ENCODE measurements at places on chromosomes 16 and 17.

DNA sequence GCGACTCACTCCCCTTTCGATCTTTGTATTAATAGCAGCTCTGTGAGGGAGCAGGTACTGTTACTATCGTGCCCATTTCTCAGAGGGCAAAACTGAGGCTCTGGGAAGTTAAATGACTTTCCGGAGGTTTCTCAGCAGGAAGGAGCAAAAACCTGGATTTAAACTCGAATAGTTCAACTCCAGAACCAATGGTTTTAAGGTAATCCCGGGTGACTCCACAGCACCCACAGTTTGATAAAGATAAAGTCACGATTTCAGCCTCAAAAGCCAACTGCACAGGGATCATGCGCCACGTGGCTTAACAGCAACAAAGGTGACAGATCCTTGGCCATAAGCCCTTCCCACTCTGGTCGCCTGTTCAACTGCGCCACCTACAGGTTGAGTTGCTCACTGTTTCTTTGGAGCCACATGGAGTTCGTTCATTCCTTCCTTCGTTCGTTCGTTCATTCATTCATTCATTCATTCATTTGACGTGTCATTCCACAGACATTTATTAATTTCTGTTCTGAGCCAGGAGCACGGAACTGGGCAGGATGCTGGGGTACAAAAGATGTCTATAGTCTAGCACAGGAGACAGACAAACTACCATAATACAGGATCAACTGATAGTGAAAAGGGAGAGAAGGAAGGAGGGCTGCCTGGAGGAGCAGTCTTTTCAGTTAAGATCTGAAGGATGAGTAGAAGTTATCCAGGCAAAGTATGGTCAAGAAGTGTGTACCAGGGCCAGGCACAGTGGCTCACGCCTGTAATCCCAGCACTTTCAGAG is 134.8 kb downstream of the HS3ST2 start:
- DNase-seq = peak; percentile 70

GRCh38 chr16:85010446-85010930 is 847 bp downstream of the ZDHHC7 start:
- no peak for DNase-seq

- DNase-seq = no peak
Observed at GRCh38 chr16:58471209-58471975, 28.6 kb upstream of the NDRG4 start.

DNA sequence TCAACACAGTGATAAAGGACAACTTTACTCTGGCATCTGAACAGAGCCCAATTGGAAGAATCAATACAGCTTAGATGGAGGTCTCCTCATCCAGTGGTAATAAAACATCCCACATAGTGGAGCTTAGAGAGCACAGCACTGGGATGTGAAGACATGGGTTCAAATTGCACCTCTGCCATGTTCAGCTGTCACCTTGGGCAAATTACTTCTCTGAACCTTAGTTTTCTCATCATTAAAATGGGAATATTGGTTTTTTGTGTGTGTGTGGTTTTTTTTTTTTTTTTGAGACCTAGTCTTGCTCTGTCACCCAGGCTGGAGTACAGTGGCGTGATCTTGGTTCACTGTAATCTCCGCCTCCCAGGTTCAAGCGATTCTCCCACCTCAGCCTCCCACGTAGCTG is 13.6 kb upstream of the KRT10 start:
- DNase-seq = no peak

GRCh38 chr17:57555636-57556175 is 189.4 kb downstream of the CCDC182 start:
- DNase-seq = no peak

DNA sequence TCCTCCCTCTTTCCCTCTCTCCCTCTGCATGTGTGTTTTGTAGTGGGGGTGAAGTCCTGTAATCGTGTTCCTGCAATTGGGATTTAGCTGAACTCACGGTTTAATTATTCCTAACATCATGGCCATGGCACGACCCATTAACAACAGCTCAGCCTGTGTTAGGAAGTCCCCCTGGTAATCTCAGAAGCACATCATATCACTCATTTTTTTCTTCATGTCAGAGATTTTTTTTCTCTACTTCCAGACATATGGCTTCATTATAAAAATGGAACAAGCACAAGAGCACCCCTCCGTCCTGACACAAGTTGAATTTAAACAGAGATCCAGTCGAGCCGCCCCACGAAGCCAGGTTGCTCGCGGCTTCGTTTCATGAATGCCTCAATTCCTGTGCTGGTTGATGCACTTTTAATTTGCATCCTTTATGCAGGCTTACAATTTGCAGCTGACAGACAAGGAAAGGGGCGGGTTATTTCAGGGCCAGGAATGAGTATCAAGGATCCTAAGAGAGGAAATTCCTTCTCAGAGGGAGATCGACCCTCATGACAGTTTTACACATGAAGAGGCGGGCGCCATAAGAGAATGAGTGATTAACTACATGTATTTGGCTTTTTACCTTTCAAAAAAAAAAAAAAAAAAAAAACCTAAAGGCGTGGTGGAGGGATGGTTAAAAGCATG is 192.9 kb downstream of the MAF start:
- no peak for DNase-seq

DNA sequence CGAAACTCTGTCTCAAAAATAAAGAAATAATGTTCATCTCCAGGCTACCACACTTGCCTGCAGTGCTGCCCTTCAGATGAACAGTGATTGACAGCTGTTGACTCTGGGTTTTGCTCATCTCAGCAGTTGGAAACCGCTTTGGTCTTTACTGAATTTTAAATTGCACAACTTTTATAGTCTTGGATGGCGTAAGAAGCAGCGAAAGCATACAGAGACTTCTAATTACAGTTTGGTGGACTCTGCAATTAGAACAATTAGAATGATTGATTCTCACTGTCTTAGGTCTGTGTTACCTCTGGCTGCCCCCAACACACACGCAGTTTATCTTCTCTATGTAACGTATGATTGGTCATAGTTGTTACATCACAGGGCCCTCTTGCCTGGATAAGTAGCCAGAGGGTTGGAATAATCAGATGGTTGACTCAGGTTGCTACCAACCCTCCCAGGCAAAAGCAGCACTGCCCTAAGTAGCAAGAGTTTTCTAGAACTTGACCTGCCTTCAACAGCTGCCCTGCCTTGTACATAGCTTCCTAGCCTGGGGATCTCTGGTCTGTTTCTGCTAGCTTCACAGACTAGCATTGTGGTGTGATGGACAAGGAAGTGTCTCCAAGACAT is 1.9 kb upstream of the NAT9 start:
- peak; percentile 58 for DNase-seq

DNA sequence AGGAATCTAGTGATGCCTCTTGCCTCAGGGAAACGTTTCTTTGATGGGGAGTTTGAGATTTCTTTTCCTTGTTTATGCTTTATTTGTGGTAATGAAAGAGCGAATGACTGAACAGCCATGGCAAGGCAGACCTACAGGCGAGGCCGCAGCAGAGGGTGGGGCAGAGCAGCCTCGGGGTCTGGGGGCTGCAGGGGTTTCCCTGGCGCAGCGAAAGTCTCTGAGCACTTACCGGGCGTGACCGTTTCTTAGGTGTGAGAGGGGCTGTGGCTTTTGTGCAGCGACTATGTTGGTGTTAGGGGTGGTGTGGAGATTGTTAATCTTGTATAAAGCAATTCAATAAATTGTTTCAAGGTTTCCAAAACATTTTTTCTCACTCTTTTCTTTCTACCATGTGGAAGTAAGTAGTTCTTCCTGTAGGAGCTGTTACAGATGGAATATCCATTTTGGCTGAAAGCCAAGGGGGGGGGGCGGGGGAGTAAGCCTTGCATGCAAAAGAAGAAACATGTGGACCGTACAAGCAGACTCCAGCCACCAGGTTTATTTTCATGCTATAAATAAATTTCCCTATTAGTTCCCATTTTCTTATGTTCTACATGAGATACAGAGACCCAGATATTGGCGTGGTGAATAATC is 34.8 kb downstream of the UBN1 start:
- no peak for DNase-seq

- no peak for DNase-seq
Observed at GRCh38 chr17:72600934-72601333, 480.1 kb downstream of the SOX9 start.

GRCh38 chr16:66895999-66896398 is 15.7 kb downstream of the PDP2 start:
- DNase-seq = no peak

GRCh38 chr16:2223942-2224486 is 623 bp downstream of the E4F1 start:
- peak; percentile 65 for DNase-seq

DNA sequence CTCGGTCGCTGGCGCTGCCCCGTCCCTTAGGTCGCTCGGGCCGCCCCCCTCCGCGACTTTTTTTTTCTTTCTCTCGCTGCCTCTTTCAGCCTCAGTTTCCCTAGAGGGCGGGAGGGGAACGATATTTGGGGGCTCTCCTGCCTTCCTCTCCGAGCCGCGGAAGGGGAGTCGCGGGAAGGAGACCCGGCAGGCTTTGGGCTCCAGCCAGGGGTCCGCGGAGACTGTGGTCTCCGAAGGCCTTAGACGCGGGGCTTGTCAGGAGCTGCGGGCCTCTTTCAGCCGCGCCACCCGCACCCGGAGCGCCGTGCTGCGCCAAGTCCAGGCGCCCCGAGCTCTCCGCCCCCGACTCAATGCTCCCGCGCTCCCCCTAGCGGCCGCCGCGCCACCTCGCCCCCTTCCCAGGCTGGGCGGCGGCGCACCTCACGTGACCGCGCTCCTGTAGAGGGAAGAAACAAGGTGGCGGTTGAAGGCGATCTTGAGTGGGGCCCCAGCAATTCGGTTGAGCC is at the start of gene LRRC37B:
TSS of gene LRRC37B (plus strand) at position 427 of the 506 bp plus-strand sequence. CDS start 14,010 bp downstream, outside the sequence.
- peak; percentile 91 for DNase-seq

DNA sequence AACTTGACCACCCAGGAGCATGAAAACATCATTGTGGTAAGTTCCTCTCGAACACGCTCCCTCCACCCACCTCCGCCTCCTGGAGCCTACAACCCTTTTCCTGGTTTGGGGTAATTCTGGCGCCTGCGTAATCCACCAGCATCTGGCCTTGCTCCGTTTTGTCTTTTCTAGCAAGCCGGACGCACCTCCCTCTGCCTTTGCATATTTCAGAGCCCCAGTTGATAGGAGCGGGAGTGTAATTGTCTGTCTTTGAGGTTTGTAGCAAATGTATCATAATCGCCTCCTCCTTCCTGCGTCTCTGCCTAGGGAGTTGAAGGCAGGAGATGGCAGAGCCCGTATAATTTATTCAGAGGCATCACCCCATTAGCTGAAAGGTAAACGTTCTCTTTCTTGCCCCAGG is 121.3 kb upstream of the PLCG2 start:
- no peak for DNase-seq

GRCh38 chr17:1625581-1625980 is 3.1 kb downstream of the SLC43A2 start:
- no peak for DNase-seq

DNA sequence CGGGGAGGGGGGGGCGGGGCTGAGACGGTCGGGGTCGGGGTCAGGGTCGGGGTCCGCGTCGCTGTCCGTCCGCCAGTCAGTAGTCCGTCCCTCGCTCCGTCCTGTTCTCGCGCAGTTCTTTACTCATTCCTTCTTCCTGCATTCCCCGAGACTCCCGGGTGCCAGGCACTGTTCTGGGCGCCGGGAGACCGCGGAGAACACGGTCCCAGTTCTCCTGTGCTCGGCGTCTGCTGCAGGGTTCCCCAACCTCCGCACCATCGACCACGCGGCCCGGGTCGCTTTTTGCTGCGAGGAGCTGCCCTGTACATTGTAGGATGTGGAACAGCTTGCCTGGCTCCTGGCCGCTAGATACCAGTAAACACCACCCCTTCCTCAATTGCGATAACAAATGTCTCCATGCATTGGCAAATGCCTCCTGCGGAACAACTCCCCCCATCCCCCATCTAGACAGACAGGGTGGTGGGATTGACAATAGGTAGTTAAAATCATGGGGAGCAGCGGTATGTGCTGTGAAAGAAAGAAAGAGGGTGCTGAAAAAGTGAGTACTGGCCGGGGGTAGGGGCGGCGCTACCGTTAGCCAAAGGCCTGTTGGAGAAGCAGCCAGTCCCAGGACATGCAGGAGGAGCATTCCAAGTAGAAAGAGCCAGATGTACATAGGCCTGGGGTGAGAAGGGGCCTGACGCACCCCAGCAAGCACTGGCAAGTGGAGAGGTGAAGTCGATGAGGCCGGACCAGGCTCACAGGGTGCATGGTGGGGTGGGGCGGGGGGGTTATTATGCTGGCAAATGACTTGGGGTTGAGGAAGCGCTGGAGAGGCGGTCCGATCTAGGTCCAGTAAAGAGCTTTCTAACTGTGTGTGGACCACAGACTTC is 631 bp downstream of the TRAF7 start:
- DNase-seq = peak; percentile 66

- no peak for DNase-seq
Observed at GRCh38 chr16:79580453-79581191, 19.9 kb downstream of the MAF start.

DNA sequence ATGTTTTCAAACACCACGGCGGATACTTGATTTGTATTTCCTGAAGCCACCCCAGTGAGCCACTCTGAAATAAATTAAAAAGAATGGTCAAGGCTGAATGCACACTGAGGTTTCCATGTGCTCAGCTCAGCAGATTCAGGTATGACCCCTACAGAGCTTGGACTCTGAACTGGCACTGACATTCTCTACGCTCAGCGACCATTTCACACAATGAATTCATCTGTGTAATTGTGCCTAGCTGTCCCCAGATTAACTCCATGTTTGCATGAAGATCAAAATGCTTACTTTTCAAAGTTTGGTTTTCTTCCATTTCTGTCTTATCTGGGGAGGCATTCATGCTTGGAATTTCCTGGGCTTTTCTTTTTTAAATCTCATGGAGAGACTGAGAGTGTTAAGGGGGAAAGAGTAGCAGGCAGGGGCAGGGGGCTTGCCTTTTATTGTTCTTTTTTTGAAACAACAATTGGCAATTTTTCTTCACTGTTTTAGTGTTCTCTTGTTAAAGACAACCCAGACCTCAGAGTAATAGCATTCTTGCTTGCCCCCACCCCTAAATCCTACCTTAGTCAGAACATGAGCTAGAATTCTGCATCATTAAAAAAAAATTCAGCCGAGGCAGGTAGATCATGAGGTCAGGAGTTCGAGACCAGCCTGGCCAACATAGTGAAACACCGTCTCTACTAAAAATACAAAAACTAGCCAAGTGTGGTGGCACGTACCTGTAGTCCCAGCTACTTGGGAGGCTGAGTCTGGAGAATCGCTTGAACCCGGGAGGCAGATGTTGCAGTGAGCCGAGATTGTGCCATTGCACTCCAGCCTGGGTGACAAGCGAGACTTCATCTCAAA is 85.5 kb upstream of the HNF1B start:
- DNase-seq = no peak

- DNase-seq = no peak
Observed at GRCh38 chr17:5478992-5479391, 7.0 kb downstream of the DERL2 start.

DNA sequence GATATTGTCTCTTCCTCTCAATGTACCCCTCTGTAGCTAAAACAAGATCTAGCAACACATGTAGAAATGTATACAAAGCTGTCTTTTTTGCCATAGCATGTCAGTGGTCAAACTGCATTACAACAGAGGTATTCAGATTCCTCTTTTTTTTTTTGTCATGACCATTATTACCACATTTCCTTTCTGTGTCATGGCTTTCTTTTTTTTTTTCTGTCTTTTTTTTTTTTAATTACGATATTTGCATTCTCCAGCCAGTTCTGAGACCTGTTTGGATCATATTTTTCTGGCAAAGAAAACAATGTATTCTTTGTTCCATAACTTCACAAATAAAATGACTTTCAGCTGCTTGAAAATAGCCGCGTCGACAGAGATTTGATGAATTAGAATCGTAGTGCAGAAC is 27.4 kb upstream of the CAPNS2 start:
- peak; percentile 58 for DNase-seq
